Retina (tissue), 1 donor: ENCODE measurements at places on chromosomes 7 and 10.

- DNase-seq, result no peak
Observed at GRCh38 chr7:124764847-124765400, 668 bp downstream of the GPR37 start.

- peak; percentile 25 for DNase-seq
Observed at GRCh38 chr10:89702121-89702480, 711 bp downstream of the KIF20B start.

- no peak for DNase-seq
Observed at GRCh38 chr7:20574784-20575720, 40.4 kb upstream of the ABCB5 start.

DNA sequence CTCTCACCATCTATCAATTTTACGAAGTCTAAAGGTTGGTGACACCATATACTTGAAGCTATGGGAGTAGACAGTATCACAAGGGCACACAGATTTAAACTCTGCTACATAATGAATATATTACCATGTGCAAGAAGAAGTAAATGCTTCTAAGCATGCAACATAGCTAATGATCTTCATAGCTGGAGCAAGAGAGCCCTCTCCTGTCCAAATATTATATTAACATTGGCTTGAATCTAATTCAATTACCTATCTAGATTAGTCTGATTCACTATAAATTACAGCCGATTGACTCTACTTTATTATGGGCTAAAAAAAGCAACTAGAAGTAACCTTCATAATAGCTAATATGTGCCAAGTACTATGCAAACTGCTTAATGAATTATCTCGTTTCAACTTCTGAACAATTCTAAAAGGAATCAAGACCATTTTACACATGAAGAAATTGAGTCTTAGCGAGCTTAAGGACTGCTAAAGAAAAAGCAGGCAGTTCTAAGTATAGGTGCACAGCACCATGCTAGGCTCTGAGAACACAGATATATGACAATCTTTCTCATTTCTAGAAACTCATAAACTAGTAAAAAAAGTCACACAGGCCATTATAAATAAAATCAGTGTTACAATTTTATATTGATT lies 21.9 kb downstream of the FRA10AC1 start:
- no peak for DNase-seq

DNA sequence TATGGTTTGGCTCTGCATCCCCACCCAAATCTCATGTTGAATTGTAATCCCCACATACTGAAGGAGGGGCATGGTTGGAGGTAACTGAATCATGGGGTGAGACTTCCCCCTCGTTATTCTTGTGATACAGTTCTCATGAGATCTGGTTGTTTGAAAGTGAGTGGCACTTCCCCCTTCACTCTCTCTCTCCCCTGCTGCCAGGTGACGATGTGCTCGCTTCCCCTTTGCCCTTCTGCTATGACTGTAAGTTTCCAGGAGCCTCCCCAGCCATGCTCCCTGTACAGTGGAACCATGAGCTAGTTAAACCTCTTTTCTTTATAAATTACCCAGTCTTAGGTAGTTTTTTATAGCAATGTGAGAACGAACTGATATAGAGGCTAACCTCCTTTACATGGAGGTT lies 16.6 kb downstream of the PLPP4 start:
- DNase-seq, result no peak

GRCh38 chr10:22640359-22640758 lies 74.0 kb downstream of the PIP4K2A start:
- DNase-seq, result peak; percentile 84

DNA sequence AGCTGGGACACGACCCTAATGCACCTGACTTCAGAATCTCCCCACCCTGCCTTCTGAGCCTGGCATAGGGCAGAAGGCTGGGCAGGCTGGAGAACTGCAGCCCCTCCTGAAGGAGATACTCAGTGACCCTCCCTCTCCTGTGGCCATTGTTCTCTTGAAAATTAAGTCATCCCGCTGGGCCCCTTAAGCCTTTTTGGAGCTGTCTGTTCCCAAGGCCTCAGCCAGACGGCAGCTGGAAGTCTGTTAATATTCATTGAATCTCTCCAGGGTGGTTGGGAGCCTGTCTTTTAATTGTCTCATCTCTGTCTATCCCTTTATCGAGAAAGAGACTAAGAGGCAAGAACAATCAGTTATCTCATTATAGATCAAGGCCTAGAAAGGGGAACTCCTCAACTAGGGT lies 118.1 kb upstream of the PCBD1 start:
- peak; percentile 59 for DNase-seq

GRCh38 chr7:129391546-129392171 lies 42.6 kb upstream of the STRIP2 start:
- DNase-seq, result no peak

DNA sequence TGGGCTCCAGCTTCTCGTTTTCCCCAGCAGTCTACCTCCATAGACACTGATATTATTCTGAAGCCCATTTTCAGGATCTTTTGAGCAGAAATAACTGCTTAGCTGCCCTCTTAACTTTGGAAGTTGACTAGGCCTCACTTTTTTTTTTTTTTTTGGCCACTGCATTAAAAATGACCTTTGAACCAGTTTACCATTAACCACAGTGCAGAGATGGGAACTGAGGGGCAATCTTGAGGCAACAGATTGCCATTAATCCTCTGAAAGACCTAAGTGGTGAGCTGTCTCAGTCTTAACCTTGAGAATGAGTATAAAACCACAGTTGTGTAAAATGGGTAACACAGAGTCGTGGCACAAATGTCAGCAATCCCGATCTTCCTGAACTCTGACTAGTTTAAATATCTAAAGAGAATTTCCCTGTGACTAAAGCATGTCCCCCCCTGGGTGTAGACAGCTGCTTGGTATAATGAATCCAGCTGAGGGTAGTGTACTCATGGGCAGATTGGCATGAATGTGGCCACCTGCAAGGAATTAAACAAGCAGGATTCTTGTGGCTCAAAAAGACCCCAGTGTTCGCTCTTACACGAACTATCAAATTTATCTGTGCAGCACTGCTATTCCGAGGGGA lies 46.1 kb upstream of the FMC1 start:
- DNase-seq, result no peak

- DNase-seq, result no peak
Observed at GRCh38 chr7:14381936-14382335, 392.5 kb upstream of the ETV1 start.

DNA sequence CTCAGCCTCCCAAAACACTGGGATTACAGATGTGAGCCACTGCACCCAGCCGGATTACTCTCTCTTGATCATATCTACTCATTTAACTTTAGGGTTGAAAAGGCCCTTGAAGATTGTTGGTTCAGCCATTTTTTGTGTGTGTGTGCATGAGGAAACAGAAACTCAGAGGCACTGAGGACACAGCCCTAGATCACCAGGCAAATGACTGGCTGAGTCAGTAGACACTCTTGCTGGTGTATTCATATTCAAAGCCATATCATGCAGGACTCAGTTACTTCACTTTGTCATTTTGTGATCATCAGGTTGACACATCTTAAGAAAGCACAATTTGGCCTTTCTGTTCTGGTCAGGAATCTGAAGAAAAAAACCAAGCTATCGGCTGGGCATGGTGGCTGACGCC lies 253.4 kb downstream of the TRIL start:
- no peak for DNase-seq
